ENCODE measurements at places on chromosomes 5 and 9. TPM values are rescaled to one million over a fixed set of nuclear protein-coding genes. Genes with fewer than 3 reads are reported as not detected.

DNA sequence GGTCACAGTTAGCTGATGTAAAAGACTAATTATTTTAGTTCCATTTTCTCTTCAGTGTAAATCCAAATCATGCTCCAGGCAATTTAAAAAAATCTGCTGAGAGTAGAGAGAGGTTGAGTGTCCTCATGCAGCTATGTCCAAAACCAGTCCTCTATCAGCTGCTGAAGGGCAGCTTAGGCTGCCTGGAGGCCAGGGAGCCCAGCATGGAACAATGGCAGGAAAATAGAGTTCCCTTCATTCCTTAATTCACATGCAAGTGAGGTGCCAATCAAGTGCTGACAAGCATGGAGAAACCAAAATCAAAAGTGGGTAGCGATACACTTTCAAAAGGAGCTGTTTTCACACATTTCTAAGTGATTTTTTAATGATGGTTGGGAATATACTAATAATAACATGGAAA is 78.3 kb upstream of the POU5F2 start:
- DNase-seq, result no peak

- DNase-seq, result no peak
Measured at GRCh38 chr5:119968690-119969089, 339.3 kb downstream of the FAM170A start.

FCN1 gene
- total RNA-seq, result 12.4 TPM

TEK gene
- not detected for total RNA-seq

DNA sequence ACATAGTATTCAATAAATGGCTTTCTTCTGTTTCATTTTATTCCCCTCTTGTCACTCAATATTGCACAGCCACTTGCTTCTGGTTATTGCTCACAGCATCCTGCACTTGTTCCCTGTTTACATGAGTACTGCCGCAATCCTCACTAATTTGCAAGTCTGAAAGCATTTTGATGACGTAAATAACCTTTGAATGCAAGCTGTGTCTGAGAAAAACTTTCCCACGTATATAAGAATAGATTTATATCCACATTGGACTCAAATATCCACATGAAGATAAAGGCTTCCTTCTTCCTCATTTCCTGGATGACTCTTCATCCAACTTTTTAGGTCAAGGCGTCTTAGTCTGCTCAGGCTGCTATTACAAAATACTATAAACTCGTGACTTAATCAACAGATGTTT is 88.2 kb upstream of the DAP start:
- DNase-seq, result no peak

MAST4 gene
- total RNA-seq, result 45.6 TPM

DNA sequence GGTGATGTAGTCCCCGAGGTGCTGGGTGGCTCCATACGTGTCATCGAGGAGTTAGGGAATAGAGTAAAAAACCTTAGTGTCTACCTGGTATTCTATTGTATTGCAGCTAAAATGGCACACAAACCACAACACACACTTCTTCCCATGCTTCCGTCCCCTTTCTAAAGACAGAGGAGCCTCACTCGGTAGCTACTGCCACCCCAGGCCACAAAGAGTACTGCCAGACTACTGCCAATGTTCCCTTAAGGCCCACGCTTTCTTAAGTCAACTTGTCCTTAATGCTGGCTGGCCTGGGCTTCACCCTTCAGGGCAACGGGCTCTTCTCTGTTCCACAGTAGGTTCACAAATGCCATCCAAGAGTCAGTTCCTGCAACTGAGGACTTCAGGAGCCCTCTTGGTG is 673.0 kb downstream of the ELAVL2 start:
- DNase-seq, result no peak

- no peak for DNase-seq
Measured at GRCh38 chr9:6415266-6415665, 2.3 kb downstream of the UHRF2 start.

DNA sequence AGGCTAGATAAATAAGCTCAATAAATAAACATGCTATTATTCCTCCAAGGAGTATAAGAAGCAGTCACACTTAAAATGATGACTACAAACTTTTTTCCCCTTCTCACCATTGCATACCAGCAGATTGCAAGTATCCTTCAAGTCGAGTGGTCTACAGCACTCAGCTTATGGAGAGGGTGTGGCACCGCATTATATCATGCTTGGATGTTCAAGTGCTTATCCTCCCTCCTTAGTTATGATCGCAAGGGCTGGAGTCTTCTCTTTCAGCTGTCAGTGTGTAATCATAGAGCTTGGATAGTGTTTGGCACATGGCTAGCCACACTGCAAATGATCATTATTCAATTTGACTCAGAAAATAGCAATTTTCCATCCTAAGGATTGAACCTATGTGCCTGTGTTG is 124.0 kb downstream of the CARTPT start:
- no peak for DNase-seq

DNA sequence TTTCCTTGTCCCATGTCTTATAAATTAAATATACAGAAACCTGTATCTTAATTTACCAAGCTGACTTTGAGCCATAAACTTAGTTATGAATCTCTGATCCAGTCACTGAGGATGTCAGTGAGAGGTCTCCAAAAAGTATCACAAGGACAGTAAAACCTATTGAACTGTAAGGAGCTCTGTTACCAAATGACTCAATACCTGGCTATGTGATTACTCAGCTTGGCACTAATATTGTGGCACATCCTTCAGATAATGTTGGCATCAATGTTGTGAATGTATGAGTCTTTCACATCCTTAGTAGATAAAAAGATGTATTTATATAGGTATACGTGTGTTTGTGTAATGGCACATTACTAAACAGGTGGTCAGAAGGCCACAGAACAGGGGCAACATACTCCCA is 18.0 kb upstream of the CAPSL start:
- no peak for DNase-seq

FAM200C gene
- total RNA-seq, result not detected

- no peak for DNase-seq
Measured at GRCh38 chr9:15206903-15207696, 99.9 kb downstream of the TTC39B start.

DNA sequence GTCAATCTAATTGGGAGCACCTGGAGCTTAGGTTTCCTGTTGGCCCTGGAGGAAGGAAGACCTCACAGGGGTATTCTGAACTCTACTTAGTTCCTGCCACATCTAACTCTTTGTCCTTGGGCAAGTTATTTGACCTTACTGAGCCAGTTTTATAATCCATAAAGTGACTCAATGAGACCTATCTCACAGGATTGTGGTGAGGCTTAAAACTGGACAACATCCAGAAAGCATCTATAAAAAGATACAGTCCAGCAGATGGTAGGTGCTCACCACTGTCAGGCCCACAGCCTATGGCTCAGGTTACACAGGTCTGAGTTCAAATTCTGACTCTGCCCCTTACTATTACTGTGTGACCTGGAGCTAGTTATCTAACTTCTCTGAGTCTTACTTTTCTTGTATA is 23.3 kb downstream of the KCNV2 start:
- no peak for DNase-seq

DNA sequence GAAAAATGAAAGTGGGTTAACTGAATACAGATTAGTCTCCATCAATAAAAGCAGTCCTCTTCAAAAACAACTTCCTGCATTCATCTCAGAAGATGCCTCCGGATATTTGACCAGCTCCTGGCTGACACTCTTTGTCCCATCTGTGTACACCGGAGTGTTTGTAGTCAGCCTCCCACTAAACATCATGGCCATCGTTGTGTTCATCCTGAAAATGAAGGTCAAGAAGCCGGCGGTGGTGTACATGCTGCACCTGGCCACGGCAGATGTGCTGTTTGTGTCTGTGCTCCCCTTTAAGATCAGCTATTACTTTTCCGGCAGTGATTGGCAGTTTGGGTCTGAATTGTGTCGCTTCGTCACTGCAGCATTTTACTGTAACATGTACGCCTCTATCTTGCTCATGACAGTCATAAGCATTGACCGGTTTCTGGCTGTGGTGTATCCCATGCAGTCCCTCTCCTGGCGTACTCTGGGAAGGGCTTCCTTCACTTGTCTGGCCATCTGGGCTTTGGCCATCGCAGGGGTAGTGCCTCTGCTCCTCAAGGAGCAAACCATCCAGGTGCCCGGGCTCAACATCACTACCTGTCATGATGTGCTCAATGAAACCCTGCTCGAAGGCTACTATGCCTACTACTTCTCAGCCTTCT is 16.6 kb downstream of the F2R start:
- DNase-seq, result no peak
